GM23248 (cell line): ENCODE measurements at places on chromosomes 16 and 17.

DNA sequence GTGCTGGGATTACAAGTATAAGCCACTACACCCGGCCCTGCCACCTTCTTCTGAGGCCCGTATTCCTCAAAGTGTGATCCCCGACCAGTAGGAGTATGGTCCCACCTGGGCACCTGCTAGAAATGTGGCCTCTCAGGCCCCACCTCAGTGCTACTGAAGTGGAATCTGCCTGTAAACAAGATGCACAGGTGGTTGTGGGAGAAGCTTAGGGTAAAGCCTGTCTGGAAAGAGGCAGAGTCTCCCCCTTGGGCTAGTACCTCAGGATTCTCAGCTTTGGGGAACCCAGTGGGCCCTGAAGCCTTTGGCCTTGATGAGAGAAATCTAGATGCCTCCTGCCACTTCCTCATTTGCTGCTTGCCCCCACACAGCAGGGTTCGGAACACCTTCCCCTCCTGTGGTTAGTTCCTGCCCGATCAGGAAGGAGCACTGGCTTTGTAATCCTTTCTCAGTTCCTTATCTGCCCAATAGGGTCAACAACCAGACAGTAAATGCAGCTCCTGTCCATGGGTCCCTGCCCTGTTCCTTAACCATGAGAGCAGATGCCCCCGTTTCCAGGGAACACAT is 25.2 kb downstream of the TK2 start:
- no peak overlapping the region for H3K27ac ChIP-seq
- no peaks in the 10 kb centered on the region; the same call in 1 of the 2 replicates for H3K36me3 ChIP-seq
- no peak for DNase-seq
- H3K27me3 ChIP-seq, result no peaks in the 10 kb centered on the region
- H3K4me3 ChIP-seq, result no peak overlapping the region

DNA sequence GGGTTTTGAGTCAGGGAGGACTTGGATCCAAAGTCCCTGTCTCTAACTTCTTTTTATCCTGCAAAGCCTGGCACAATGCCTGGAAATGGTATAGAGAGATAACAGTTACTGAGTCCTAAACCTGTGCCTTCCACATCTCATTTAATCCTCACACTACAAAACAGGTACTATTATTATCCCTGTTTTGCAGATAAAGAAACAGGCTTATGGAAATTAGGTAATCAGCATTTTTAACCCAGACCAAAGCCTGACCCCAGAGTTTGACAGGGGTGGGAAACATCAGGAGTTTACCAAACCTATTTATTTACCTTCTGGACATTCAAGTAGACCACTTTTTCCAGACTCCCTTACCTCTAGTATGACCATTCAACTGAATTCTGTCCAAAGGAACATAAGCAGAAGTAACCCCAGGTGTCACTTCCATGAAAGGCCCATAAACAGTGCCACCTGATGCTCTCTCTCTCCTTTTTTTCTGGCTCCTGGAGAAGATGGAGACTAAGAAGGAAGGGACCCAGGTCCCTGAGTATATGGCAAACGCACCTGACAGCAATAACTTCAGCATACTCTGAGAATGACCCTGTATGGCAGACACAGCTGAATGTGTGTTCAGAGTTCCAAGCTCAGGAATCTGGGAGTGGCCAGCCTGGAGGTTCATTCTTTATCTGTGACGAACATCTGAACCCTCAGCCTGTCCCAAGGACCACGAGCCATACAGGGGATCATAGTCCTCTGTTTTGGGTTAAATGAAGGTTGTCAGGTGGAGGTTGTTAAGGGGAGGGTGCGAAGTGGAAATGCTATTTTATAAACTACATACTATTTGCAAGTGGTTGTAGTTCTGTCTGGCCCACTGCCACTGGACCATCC is 62.7 kb downstream of the HLF start:
- H3K27me3 ChIP-seq, result no peaks in the 10 kb centered on the region
- H3K27ac ChIP-seq, result no peak overlapping the region
- no peak overlapping the region for H3K4me3 ChIP-seq
- H3K4me1 ChIP-seq, result no peaks in the 10 kb centered on the region
- no peak for DNase-seq

- H3K27ac ChIP-seq, result no peak overlapping the region
- no peaks in the 10 kb centered on the region for H3K4me1 ChIP-seq
- H3K36me3 ChIP-seq, result 0 out of 2 replicates have a peak, but pooled peaks cover 3% of the 10 kb centered on the region
- DNase-seq, result no peak
- H3K4me3 ChIP-seq, result no peak overlapping the region
Observed at GRCh38 chr16:69799611-69800031, 37.5 kb downstream of the WWP2 start.

DNA sequence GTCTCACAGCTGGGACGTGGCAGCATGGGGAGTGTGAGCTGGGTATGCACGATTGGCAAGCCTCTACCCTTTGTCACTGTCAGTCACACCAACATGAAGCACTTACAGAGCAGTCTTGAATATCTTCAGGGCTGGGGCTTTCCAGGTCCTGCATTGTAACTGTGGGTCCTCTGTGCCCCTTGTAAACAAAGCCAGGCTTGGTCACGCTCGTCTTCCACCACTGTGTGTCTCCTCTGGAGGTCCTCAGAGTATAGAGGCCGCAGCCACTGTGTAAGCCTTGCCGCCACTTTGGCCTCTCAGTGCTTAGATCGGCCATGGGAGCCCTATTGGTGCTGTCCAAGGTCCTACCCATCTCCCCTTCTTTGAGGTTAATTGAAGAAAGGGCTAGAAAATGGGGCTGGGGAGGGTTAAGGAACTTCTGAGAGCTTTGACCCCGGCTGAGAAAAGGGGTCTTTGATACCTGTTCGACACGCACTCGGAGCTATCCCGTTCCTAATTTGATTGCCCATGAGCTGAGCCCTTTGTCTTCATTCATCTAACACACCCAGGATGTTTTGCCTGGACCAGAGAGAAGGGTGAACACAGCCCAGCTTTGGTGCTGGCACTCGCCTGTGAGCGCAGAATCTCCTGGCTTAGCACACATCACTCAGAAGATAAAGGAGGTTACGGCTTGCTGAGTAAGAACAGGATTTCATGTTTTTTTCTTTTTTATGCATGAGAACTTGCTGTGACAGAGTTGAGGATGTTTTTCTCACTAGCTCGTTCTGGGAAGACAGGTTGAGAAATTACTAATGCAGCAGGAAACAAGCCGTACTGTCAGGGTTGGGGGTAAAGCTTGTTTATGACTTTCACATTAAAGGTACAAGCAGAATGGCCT is 267.9 kb downstream of the CPPED1 start:
- no peaks in the 10 kb centered on the region for H3K36me3 ChIP-seq
- no peak overlapping the region for H3K4me3 ChIP-seq
- no peaks in the 10 kb centered on the region for H3K27me3 ChIP-seq
- no peak for DNase-seq

DNA sequence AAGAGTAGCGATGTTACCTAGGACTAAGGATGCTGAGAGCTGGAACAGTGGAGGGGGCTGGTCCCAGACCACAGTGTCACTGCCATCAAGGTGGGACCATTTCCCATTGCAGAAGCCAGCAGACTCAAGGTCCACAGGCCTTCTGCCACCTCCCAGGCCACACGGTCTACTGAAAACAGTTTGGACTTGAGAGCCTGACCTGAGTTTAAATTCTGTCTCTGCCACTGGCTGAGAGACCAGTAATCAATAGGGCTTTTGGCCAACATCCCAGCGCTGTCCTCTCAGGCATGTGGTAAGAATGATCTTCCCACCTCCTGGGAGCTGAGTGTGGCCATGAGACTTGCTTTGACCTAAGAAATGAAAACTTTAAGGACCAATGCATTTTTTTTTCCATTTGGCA is 331.4 kb upstream of the CDH5 start:
- no peaks in the 10 kb centered on the region for H3K36me3 ChIP-seq
- no peak for DNase-seq
- peaks cover 24% of the 10 kb centered on the region for H3K4me1 ChIP-seq

- DNase-seq, result no peak
- H3K4me3 ChIP-seq, result no peak overlapping the region
- H3K4me1 ChIP-seq, result peaks cover 7% of the 10 kb centered on the region; the same call in 1 of the 2 replicates
- H3K27ac ChIP-seq, result no peak overlapping the region
Observed at GRCh38 chr17:14118951-14119350, 49.6 kb downstream of the COX10 start.
